ENCODE measurements at places on chromosomes 16 and 17.
A peak's percentile ranks its signal among the peaks of the same experiment; 100 is the strongest.

- no peak for DNase-seq
Measured at GRCh38 chr16:31356566-31357323, 1.8 kb downstream of the ITGAX start.

DNA sequence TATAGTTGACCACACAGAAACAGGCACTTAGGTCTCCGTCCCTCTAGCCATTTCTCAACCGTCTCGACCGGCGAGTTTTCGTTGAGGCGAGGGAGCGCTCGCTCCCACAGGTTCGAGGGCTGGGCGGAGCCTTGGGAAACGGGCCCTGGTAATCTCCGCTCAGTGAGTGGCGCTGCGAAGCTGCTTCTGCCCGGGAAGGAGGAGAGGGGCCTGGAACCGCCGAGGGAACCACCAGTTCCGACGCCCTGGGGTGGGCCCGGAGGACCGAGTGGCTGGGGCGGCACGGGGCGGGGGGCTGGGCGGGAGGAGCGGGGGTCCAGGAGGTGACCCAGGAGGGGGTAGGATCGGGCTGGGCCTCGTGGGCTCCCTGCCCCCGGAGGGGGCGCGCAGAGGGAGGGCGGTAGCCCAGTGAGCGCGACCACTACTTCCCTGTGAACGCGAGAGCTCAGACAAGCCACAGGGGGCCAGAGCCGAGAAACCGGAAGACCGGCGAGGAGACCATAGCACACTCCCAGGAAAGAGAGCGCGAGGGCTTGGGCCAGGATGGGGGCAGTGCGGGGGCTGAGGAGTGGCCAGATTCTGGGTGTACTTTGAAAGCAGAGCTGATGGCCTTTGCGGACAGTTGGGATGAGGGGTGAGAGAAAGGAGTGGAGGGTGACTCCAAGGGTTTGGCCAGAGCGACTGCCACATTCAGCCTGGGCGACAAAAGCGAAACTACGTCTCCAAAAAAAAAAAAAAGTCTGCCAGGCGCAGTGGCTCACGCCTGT lies 29.9 kb upstream of the ARL4D start:
- DNase-seq = peak; percentile 82

DNA sequence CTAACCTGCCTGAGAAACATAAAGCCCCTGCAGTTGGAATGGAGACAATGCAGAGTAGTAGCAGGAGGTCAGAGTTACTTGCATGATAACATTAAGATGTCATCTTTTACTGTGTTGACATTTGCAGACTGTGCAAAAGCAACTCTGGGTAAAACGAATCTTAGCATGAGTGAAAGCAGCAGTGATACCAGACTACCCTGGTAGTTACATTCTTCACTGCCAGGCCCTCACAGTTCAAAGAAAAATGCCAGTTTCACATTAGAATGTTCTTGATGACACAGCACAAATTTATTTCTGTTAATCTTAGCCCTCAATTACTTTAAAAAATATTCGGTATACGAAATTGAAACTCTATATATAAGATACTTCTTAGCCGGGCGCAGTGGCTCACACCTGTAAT lies 12.2 kb downstream of the MPHOSPH6 start:
- no peak for DNase-seq

DNA sequence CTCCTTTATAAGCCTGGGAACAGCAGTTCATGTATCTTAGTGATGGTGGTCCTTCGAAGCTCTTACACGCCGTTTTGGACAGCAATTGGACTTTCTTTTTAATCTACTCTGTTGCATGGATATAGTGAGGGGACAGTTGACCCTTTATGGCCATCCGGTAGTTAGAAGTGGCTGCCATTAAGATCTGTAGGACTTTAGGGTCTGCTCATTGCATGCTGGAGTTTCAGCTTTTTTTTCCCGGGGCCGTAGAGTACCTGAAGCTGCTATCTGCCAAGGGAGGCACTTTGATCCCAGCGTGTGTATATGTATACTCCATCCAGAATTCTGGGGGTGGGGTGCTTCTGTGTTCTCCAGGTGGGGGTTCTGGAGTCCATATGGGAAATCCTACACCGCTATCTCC lies 1.2 kb downstream of the CYB5D1 start:
- no peak for DNase-seq

GRCh38 chr16:3949946-3950342 lies 69.4 kb upstream of the CREBBP start:
- DNase-seq = no peak

GRCh38 chr16:5032748-5033167 lies 977 bp downstream of the NAGPA start:
- no peak for DNase-seq

DNA sequence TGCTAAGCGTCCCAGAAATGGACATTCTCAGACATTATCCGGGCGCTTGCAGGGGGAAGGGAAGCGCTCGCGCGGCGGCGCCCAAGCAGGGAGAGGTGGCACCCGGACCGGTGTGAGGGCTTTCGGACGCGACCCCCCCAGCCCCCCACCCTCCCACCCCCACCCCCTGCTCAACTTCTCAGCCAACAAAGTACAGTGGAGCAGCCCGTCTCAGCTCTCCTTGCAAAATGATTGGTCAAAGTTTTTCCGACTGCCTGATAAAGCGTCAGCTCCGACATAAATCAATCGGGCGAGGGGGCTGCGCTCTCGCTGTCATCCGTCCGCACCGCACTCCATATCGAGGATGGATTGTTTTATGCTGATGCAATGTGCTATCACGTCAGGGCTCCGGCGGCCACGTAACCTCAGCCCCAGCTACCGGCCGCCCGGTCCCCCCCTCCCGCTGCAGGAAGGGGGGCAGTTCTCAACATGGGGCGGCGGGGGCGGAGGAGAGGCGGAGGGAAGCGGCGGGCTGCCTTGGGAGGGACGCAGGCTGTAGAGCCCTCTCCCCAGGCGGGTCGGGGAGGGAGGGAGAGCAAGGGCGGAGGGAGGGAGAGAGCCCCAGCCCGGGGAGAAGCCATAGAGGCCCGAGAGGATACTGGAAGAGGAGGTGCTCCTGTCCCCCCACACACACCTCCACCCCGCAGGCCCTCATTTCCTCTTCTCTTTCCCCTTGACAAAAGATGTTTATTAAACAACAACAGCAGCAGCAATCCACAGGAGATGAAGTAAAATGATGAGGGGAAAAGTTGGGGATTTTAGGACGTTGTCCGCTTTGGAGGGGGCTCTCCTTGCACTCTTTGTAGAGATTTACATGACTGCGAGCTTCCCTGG lies at the start of gene HOXB9:
Gene HOXB9, minus strand, starts transcription at position 114 of the 873 bp plus-strand sequence. Its CDS starts 89 bp downstream, at position 25.
- no peak for DNase-seq

DNA sequence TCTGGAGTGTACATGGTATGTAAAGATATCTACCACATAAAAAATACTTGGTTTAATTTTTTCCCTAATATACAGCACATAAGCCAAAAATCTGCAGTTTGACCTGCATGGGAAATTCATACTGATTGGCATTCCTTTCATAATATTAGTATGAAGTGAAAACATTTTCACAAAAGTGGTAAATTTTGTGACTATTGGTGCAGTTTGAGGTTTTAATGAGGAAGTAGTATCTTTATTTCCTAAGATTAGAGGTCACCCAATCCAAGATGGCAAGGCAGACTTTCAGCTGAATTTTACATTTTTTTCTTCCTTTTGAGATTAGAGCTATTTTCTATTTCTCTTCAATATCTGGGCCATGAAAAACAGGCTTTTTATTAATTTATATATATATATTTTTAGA lies 21.2 kb downstream of the METTL9 start:
- no peak for DNase-seq

- DNase-seq = no peak
Measured at GRCh38 chr16:78879011-78879410, 721.5 kb downstream of the MAF start.

GRCh38 chr16:14186007-14186794 lies 115.1 kb downstream of the MRTFB start:
- DNase-seq = no peak

DNA sequence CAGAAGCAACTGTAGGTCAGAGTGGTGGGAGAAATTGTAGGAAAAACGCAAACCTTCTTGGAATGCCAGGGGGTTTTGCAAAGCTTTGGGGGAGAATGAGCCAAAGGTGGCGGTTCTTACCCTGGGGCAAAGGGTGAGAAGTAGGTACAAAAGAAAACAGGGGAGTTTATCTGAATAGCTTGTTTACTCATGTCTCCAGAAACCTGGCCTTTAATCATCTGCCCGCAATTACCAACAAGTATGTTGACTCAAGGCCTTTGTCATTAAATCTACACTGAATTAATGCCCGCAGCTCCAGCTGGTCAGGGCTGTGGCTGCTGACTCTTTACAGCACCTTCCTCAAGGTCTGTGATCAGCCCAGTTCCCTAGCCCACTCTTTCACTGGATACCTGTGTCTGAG lies 320.1 kb downstream of the CBLN1 start:
- no peak for DNase-seq

GRCh38 chr16:11416228-11417001 lies 71.2 kb downstream of the RMI2 start:
- no peak for DNase-seq

DNA sequence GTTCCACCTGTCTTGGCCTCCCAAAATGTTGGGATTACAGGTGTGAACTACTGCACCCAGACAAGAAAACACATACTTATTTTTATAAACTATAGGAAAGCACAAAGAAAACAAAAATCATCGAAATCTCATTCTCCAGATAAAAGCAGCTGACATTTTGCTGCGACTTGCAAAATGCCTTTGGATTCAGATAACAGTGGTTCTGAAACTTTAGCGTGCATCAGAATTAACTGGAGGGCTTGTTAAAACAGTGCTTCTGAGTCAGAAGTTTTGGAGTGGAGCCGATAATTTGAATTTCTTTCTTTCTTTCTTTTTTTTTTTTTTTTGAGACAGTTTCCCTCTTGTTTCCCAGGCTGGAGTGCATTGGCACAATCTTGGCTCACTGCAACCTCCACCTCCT lies 17.7 kb upstream of the GJD3 start:
- no peak for DNase-seq

- peak; percentile 79 for DNase-seq
Measured at GRCh38 chr16:57614536-57614935, 13.9 kb upstream of the ADGRG1 start.

DNA sequence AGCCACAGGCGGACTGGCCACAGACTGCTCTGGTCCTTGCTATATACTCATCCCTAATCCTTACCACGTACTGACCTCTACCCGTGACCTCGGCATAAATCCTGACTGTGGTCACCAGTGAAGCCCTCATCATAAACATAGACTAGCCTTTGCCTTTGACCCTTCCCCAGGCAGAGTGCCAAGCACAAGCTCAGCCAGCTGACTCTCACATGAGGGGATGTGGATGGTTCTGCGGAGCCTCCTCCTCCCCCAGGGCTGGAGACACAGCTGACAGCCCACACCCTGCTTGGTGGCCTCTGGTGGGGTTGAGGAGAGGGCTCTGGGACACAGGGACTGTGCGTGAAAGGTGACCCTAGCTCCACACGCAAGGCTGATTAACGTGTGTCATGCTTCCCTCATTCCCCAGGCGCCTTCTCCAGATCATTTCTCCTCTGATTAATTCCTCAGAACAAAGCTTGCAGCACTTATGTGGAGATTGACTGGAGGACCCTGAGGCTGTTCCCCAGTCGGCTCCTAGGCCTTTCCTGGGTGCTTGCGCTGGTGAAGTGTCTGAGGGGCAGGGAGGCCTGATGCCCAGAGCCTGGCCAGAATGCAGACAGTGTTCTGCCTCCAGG lies 241.5 kb upstream of the NLRP1 start:
- DNase-seq = no peak

- no peak for DNase-seq
Measured at GRCh38 chr17:44628243-44629188, 27.8 kb upstream of the MEIOC start.

GRCh38 chr17:72472106-72472505 lies 351.3 kb downstream of the SOX9 start:
- no peak for DNase-seq

DNA sequence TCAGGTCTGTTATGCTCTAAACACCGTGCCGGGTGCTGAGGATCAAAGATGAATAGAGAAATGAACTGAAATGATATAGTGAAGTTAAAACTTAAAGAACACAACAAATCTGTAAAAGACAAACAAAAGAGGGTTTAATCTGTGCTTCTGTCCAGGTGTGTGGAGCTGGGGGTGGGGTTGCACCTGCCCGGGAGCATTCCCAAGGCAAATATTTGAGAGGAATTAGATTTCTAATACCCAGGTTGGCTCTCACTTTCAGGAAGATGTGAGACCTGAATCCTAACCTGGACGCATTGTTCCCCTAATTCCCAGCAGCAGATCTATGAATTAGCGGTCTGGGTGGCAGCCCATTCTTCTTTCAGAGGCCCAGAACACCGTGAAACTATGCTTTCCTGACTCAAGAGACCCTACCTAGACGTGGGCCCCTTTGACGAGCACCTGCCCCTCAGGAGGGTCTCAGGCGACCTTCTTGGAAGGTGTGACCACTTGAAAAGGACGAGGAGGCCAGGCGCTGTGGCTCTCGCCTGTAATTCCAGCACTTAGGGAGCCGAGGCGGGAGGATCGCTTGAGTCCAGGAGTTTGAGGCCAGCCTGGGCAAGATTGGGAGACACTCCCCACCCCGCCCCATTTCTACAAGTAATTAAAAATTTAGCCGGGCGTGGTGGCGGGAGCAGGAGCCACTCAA lies 677 bp upstream of the RANGRF start:
- no peak for DNase-seq

DNA sequence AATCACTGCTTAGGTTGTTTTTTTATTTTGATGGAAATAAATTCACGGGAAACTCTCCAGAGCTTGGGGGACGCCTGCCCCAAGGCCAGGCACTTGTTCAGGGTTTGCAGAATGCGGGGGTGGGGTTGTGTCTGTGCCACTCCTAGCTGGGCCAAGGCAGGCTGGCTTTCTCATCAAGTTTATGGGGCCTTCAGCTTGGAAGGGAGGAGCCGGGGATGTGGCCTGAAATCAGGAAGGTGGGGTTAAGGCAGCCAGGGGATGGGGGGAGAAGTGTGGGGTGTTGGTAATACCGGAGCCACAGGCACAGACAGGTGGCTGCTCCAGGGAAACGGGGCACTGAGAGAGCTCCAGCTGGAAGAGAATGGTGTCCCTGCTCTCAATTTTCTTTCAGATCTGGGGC lies 1.7 kb upstream of the CHAD start:
- no peak for DNase-seq

- no peak for DNase-seq
Measured at GRCh38 chr16:6009151-6009550, 911.6 kb upstream of the EEF2KMT start.

DNA sequence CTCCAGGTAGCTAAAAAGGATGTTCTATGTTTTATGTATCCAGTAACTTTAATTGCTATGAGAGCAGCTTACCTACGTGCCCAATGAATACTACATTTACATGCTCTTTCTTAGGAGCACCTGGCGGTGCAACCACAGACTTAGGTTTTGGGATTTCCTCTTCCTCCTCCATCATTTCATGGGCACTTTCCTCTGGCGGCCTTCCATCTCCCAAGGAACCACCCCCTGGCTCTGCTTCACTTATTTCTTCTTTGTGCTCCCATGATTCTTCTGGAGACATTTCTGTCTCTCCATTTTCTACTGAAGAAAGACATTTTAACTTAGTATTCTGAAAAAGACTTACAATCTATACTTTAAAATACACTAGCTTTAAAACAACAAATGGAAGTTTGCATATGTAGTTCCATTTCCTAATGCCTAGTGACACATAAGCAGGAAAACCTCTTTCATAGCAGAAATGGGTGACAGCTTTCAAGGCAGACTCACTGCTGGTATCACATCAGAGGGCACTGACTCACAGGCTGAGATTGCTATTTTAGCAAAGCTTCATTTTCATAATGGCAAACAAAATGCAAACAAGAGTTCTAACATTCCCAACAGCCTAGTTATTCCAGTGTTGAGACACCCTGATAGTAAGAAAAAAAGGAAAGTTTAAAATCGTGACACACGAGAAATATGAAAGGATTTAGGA lies 19.1 kb downstream of the GSPT1 start:
- no peak for DNase-seq
